T-helper 2 cell treated with Interferon-gamma antibody and Interleukin-4, amounts not matched to agents 5 μg/mL and 100 μg/mL, for 36 hours (primary cell): ENCODE measurements at places on chromosomes 13 and 19.
A peak's percentile ranks its signal among the peaks of the same experiment; 100 is the strongest.

GRCh38 chr13:97834250-97834649 lies 119.2 kb upstream of the IPO5 start:
- no peak for DNase-seq

- no peak for DNase-seq
Measured at GRCh38 chr13:66532845-66533244, 697.3 kb downstream of the PCDH9 start.

- peak; percentile 30 for DNase-seq
Measured at GRCh38 chr13:51895906-51896888, 34.4 kb downstream of the CCDC70 start.

GRCh38 chr13:74128156-74128767 lies 5.9 kb downstream of the KLF12 start:
- peak; percentile 41 for DNase-seq

GRCh38 chr13:100163375-100163774 lies 74.5 kb downstream of the PCCA start:
- no peak for DNase-seq

- no peak for DNase-seq
Measured at GRCh38 chr19:803099-803561, 5.9 kb downstream of the PTBP1 start.

DNA sequence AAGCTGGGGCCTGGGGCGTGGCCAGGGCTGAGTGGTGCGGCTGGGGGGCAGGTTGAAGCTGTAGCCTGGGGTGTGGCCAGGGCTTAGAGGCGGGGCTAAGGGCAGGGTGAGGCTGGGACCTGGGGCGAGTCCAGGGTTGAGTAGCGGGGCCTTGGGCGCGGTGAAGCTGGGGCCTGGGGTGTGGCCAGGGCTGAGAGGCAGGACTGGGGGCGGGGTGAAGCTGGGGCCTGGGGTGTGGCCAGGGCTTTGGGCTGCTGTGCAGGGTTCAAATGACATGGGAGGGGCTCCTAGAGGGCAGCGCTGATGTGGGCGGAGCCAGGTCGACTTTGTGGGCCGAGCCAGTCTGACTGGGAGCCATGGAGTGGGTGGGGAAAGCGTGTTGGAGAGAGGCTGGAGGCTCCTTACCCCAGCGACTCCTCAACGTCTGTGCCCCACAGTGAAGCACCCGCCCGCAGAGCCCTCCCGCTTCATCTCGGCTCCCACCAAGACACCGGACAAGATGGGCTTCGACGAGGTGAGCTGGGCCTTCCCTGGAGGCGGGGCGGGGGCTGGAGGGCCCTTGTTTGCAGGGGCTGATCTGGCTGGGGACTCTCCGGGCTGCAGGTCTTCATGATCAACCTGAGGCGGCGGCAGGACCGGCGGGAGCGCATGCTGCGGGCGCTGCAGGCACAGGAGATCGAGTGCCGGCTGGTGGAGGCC lies 21.5 kb downstream of the COLGALT1 start:
- DNase-seq = no peak

GRCh38 chr13:99250982-99251825 lies 7.0 kb downstream of the GPR18 start:
- no peak for DNase-seq

GRCh38 chr13:26095846-26096610 lies 44.2 kb upstream of the SHISA2 start:
- DNase-seq = no peak

DNA sequence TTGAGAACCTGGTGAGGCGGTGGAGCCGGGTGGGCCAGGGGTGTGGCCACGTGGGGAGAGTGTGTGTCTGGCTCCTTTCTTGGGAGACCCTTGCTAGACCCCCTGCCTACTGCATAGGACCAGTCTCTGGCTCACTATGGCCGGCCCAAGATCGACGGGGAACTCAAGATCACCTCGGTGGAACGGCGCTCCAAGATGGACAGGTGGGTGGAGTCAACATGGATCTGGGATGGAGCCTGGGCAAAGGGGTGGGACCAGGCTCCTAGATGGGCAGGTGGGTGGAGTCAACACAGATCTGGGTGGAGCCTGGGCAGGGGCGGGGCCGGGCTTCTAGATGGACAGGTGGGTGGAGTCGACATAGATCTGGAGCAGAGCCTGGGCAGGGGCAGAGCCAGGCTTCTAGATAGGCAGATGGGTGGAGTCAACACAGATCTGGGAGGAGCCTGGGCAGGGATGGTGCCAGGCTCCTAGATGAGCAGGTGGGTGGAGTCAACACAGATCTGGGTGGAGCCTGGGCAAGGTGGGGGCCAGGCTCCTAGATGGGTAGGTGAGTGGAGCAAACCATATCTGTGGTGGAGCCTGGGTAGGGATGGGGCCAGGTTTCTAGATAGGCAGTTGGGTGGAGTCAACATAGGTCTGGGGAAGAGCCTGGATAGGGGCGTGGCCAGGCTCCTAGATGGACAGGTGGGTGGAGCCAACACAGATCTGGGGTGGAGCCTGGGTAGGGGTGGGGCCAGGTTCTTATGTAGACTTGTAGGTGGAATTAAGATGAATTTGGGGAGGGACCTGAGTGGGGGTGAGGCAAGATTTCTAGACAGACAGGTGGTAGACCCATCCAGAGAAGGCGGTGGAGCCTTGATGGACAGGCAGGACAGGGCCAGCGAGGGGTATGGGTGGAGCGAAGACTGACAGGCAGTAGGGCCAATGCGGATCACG lies 56.5 kb downstream of the VAV1 start:
- DNase-seq = peak; percentile 14
